ACHN (cell line): ENCODE measurements at places on chromosomes 2 and 18.

GRCh38 chr2:217988014-217988839, 14.6 kb downstream of the TNS1 start:
- DNase-seq, result peak; percentile 75

DNA sequence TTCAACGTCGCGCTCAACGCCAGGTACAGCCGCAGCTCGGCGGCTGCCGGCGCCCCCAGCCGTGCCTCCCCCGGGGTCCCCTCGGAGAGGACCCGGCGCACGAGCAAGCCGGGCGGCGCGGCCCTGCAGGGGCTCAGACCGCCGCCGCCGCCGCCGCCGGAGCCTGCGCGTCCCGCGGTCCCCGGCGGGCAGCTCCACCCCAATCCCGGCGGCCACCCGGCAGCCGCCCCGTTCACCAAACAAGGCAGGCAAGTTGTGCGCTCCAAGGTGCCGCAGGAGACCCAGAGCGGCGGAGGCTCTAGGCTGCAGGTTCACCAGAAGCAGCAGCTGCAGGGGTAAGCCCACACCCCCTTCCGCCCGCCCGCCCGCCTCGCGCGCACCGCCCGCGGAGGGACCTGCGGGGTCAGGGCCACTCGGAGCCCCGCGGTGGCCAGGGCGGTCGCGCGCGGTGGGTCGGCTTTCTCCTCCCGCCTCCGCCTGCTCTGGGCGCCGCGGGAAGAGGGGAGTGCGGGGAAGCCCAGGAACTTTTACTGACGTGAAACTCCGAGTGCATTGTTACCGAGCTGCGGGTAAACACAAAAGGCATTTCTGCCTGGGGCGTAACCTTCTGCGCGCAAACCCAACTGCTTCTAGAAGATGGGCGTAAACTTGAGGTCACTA, 861 bp downstream of the LTBP1 start:
- DNase-seq, result no peak

GRCh38 chr18:46946656-46947282, 29.4 kb downstream of the KATNAL2 start:
- DNase-seq, result no peak

- no peak for DNase-seq
These were observed 20.1 kb downstream of the PAX8 start for GRCh38 chr2:113258471-113259147.

DNA sequence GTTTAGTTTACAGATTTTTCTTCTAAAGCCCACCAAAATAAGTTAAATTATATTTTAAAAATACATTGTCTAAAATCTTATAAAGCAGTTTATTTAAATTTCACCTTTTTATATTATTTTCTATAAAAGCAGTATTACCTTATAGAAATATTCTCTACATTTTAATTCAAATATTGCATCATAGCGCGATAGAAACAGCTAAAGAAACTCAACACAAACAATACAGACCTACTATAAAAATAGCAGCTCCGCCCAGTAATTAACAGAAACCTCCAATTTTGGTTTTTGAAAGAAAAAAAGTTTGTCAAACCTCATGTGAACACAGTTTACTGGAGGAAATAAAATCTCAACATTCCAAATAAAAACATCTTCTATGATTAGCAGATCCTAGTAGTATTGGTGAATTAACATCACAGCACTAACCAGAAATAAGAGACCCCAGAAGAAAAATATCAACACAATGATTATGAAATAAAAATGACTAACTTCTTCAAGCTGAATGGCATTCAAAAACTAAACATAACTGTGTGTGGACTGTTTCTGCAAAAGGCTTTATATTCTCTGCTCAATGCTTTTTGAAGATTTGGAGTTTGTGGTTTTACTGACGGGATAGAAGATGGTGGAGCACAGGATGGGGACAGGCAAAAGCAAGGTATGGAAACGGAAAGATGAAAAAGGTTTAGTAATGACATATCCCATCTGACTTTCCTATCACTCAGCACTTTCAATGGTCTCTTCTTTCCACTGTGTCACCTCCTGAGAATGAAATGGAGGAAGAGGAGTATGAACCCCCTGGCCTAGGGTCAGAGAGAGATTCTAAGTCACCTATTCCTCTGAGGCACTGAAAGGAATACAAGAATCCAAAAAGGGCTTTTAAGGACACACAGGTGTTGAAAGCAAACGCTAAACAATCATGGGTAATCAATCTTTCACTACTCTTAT, 17.5 kb downstream of the MAP4K3 start:
- no peak for DNase-seq

- DNase-seq, result peak; percentile 4
These were observed 819 bp upstream of the SERPINE2 start for GRCh38 chr2:224039770-224040440.
